ENCODE measurements at places on chromosomes 2 and 18.

GRCh38 chr2:70816726-70817125 is 3.7 kb downstream of the CLEC4F start:
- no peak for DNase-seq

DNA sequence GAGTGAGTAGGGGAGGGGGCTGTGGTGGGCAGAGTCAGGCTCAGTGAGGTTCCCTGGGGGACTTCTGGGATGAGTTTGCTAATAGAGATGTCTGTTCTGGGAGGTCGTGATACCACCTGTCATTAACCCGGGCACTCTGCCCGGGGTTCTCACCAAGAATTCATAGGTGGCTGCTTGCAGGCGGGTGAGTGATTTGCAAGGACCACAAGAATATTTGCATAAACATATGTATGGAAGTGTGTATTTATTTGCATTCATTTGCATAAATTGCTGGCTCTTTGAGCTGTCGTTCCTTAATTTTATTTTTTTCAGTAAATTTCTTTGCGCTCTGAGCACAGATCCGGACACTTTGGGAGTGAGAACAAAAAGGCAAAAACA is 260.0 kb downstream of the ATAD2B start:
- no peak for DNase-seq

DNA sequence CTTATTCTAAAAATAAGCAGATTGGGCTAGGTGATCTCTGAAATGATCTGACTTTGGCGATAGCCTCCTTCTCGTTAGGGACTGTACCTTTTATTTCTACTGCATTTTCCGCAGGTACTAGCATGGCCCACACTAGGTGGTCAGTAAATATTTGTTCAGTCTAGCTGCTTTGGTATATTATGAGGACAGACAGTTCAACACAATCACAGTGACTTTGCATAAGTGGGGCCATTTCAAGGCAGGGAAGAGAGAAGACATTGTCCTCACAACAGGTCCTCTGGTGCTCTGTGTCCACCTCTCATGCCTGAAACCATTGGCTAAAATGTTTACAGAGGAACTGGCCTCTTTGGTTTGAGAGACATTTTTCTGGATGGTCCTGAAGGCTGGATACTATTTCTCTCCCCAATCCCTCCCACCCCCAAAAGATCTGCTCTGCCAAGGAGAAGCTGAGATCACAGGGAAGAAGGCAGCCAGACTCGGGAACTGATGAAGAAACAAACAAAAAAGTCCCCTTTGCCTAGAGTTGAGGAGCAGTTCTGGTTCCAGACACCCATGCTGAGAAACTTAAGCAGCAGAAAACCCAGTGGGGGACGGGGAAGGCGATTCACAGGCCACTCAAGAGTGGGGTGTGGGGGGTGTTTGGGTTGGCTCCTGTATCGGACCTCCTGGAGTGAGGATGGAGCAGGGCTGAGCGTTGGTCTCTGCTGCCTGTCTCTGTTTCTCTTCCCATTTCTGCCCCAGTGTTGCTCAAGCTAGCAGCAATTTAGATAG is 2.9 kb upstream of the TNP1 start:
- DNase-seq: no peak

DNA sequence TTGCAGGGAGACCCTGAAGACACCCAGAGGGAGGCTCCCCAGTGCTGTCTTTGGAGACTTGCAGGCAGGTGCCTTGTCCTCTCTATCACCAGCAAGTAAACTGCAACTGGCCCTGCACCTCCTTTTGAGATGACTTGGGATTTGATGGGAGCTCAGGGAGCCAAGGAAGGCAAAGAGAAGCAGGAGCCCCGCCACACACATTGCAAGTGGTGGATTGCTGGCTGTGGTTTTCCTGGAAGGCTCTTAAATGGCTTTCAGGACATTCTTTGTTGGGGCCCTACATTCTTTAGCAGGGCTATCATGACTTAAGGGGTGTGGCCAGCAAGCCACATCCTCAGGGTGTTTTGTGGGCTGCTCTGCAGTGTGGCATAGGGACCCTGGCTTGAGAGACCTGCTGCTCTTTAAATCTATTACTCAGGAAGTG is 39.9 kb upstream of the CDC42EP3 start:
- DNase-seq: no peak

DNA sequence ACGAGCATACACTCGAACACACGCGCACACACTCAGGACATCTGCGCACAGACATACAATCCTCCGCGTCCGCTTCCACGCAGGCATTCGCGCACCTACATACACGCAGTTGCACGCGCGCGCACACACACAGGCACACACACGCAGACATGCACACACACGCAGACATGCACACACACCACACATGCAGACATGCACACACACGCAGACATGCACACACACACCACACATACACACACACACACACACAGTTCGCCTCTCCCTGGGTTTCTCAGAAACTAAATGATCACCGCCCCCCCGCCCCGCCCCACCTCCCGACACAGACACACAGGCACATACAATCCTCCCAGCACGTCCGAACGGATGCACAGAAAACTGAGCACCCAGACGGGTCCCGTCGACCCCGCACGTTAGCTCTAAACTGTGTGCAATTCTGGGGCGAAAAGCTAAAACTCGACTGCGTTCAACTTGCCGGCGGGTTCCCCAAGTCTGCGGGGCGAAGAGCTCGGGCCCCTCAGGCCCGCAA is 1.0 kb downstream of the EPHA4 start:
- no peak for DNase-seq

DNA sequence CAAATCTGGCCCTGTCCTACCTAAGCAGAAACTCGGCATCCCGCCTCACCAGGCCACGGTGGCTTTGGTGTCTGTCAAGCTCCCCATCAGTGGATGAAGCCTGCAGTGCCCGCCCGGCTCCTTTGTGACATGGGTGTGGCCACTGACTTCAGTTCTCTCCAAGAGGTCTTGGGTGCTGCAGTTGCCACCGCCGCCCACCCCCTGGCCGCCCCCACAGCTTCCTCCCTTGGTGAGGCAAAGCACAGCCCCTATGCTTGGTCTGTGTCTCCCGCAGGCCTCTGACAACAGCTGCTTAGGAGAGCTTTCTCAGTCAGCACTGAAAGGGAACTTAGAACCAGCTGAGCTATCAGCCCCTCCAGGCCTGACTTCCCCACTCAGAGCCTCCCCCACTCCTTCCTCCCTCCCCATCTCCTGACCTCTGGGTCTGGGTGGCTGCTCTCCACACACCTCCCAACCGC is 22.9 kb upstream of the GPR55 start:
- no peak for DNase-seq

DNA sequence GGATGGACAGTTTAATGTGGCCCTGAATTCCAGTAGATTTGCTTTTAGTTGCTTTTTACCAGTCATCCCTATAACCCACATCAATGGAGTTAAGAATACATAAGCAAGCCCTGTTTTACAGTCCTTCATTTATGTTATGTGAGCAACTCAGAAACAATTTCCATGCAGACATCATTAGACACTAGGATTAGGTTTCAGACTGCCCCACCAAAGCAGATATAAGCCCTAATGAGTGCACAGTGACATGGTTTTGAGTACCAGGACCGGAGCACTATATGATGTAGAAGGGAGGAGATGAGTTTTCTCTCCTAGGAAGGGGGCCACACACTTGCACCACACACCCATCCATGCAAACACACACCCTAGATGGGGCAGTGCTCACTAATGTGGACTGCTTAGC is 15.5 kb downstream of the KCNS3 start:
- DNase-seq: no peak

DNA sequence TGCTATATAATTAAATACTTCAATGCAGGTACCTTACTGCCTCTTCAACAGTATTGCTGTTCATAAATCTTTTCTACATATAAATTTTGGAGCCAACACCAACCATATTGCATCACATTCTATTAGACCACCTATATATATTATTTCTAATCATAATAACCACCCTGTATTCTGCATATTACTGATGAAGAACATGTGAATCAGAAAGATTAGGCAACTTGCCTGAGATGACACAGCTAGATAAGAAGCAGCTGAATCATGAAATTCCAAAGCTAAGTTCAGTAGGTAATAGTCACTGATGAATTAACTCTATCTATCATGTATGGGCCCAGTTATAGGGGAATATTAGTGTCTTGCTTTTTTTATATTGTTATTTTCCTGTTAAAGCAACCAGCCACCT is 161.8 kb downstream of the AGPS start:
- no peak for DNase-seq

DNA sequence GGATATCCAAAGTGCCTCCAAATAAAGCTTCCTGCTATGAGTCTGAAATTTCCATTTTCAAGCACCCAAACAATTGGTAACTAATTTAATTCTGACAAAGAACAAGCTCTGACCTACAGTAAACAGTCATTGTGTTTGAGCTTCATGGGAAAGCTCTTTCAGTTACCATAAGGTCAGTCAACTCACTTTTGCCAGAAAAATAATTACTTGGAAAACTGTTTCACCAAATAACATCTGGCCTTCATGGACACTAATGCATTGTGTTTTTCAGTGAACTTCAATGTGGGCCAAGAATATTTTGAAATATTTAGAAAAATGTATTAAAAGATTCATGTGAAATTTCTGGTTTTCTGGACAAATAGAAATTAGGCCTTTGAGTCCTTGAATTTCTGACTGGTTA is 369.9 kb downstream of the GALR1 start:
- DNase-seq: no peak

GRCh38 chr2:153291718-153292117 is 186.8 kb downstream of the RPRM start:
- no peak for DNase-seq

DNA sequence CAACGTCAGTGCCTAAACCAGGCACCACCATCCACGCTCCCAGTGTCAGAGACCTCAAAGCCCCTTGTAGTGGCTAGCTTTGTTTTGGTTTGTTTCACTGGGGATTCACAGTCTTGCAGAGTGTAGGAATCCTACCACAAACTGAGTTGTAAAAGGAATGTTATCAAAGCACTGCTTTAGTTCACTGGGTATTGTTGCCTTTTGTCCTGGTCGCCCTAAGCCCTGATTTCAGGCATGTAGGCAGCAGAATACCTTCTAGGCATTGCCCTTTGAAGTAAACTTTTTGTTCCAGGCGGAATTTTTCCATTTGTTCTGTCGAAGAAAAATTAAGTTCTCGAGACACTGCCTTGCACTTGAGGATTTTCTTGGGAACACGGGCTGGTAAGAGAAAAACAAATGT is 29.4 kb downstream of the PTMA start:
- no peak for DNase-seq

DNA sequence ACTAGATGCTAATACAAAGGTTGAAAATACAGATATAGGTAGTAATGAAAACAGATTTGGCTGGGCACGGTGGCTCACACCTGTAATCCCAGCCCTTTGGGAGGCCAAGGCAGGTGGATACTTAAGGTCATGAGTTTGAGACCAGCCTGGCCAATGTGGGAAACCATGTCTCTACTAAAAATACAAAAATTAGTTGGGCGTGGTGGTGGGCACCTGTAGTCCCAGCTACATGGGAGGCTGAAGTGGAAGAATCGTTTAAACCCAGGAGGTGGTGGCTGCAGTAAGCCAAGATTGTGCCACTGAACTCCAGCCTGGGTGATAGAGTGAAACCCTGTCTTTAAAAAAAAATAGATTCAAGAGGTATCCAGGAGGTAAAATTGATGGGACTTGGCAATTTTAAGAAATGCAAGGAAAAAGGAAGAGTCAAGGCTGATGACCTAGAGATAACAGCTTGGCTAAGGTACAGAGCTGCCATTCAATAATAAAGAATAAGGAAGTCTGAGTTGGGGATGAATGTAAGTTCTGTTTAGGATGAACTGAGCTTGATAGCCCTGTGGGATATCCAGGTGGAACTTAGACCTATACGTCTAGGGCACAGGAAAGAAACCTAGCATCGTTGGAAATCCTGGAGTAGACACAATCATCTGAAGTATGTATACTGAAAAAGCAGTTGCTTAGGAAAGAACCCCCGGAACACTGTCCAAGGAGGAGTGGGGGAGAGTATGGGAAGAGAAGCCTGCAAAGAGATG is 9.1 kb downstream of the MAT2A start:
- no peak for DNase-seq

GRCh38 chr2:45962177-45962921 is 310.9 kb downstream of the PRKCE start:
- DNase-seq: no peak

DNA sequence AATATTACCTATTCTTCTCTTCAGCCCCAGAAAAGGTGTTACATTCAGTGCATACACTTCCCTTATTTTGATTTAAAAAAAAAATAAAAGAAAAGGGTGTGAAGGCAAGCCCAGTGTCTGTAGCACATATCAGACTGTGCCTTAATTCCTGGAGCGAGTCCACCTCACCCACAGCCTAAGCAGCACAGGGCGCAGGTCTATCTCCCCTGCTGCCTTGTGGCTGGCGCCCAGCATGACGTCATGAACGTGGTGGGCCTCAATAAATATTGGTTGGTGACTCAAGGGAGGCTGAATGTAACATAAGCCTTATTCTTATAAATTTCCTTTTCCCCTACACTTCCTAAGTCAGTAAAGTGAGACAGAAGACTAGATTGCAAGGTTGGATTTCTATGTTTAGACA is 26.4 kb downstream of the ST3GAL5 start:
- no peak for DNase-seq

- no peak for DNase-seq
Observed at GRCh38 chr18:73461780-73462059, 593.9 kb upstream of the NETO1 start.

DNA sequence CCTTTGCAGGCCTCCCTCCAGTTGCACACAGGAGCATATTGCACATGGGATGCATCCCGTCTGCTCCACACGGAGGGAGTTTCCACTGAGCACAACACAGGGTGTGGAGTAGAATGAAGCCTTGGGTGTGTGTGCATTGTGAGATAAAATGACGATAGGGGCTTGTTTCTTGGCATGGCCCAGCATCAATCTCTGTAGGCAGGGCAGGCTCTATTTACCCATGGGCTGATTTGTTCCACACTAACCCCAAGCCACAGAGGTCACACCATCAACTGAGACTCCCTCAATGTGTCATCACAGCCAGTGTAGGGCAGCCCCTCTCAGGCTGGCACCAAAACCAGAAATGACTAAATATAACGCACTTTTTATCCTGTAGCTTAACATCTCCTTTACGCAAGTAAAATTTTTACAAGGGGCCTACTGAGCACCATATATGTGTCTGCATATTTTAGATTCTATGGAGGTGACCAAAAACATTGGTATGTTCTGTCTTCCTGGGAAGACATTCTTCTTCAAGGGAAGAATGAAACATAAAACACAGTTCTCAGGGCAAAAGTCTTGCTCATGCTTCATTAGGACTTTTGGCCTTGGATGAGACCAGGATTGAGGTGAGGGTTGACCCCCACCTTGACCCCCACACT is 2.7 kb upstream of the GKN1 start:
- no peak for DNase-seq

DNA sequence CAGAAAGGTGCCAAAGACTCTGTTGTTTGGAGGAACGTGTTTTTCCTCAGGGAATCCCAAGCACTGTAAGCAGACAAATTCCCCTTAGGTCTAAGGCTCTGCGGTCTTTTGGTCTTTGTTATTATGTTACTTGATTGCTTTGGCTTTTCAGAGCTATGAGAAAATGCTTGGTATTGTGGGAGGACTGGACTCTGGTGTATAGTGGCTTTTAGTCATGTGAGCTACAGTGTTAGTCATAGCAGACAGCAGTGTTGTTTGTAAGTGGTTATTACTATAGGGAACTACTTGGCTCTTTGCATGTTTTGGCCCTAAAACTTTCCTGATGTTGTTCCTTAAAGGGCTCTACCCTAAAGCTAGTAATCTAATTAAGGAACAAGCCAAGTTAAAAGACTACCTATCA is 956.2 kb upstream of the LRATD1 start:
- DNase-seq: no peak

All from activated CD8-positive, alpha-beta memory T cell treated with anti-CD3 and anti-CD28 coated beads for 48 hours (primary cell).